ELR (cell line): ENCODE measurements at places on chromosomes 12 and 14.

DNA sequence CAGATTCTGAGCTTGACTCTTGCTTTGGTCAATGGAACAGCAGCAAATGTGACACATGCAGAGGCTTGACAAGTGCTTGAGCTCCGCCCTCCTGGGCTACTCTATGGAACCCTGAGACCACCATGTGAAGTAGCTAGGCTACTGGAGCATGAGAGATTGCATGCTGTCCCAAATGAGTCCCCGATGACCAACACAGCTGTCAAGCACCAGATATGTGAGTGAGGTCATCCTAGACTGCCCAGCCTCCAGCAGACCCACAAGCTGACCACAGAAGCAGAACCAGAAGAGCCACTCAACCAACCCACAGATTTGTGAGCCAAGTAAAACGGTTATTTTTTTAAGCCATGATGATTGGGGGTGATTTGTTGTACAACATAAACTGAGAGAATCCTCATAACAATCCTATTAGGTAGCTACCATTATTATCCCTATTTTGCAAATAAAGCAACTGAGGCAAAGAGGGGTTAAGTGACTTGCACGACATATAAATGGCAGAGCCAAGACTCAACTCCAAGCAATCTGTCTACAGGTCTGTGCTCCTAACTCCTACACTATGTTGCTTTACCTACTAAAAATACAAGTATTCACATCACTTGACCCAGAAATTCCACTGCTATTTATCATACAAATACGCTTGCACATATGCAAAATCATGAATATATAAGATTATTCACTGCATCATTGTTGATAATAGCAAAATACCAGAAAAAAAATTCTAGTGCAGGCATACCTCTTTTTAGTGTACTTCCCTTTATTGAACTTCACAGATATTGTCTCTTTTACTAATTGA is 136.2 kb downstream of the NDUFA12 start:
- DNase-seq, result peak; percentile 73

DNA sequence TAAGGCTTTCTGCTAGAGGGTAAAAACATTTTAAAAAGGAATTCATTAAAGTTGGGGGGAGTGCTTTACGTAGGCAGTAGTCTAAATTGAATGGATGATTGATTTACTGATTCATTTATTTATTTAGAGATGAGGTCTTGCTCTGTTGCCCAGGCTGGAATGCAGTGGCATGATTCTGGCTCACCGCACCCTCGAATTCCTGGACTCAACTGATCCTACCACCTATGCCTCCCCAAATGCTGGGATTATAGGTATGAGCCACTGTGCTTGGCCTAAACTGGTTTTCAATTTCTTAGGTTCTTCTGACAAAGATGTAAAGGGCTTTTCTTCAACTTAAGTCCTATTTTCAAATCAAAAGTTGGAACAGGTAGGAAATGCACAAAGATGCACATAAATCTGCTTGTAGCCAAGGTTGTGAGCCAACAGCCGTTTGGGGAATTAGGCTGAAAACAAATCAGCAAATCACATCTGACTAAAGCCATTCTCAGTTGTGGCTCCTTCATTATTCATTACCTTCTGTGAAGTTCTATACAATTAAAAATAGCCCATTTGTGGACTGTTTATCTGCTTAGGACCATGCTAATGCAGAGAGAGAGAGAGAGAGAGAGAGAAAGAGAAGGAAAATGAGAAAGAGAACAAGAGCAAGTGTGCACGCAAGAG is 218.0 kb downstream of the PPM1H start:
- no peak for DNase-seq

- peak; percentile 62 for DNase-seq
Measured at GRCh38 chr12:95396849-95397468, 77.0 kb upstream of the METAP2 start.

GRCh38 chr14:34592623-34593022 is 37.3 kb downstream of the SNX6 start:
- no peak for DNase-seq

- no peak for DNase-seq
Measured at GRCh38 chr12:124097701-124098100, 124.7 kb downstream of the ZNF664 start.
